ENCODE measurements at places on chromosomes 4 and X.

DNA sequence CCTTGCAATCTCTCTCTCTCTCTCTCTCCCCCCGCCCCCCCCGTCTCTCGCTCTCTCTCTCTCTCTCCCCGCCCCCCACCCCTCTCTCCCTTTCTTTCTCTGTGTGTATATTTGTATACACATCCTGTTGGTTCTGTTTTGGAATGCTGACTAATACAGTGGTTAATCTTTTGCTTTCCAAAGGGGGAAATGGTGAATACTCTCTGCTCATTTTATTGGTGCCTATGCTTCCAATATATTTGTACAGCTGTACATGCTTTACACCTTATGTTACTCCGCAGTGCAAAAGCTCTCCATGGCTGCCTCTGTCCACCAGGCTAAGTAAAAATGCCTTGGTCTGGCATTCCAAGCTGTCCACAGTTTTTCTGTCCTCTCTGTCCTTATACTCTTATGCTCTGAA is 158.8 kb downstream of the RBMX2 start:
- no peak for DNase-seq

- DNase-seq: no peak
Observed at GRCh38 chr4:25007598-25007997, 23.1 kb downstream of the LGI2 start.

DNA sequence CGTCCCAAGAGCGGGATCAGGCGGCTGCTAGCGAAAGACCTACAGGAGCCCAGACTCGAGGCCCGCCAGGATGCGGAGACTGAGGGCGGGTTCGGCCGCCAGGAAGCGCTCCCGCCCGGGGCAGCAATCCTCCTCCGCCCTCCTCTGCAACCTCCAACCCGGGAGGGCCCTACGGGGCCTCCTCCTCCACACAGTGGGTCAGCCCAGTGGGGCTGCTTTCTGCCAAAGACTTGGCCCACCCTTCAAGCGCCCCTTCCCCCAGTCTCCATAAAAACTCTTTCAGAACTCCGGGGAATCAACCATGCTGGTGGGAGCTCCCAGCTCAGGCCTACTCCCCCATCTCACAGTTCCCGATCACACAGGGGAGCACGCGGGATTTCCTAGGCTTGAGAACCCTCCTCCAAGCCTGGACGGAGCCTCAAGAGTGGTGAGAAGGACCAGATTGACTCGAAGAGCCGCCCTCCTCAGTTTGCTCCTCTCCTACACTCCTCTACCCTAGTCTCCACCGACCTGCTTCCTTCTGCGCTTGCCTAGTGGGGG is 77.5 kb downstream of the RLIM start:
- DNase-seq: no peak

DNA sequence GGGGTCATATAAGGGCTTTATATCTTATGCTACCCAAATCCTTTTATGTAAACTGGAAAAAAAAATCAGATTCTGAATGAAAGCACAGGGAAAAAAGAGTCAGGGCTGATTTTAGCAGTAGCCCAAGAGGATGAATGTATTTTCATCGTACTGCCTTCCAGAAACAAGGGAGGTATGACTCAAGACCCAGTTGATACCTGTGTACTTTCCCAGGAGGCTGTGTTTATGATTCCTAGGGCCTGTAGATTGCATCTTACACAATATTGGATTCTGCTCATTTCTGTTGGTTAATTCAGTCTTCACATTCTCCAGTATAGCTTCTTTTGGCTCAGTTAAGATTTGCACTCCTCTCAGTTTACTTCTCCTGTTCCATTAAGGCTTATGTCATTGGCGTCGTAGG is 127.9 kb upstream of the LIMCH1 start:
- DNase-seq: no peak

DNA sequence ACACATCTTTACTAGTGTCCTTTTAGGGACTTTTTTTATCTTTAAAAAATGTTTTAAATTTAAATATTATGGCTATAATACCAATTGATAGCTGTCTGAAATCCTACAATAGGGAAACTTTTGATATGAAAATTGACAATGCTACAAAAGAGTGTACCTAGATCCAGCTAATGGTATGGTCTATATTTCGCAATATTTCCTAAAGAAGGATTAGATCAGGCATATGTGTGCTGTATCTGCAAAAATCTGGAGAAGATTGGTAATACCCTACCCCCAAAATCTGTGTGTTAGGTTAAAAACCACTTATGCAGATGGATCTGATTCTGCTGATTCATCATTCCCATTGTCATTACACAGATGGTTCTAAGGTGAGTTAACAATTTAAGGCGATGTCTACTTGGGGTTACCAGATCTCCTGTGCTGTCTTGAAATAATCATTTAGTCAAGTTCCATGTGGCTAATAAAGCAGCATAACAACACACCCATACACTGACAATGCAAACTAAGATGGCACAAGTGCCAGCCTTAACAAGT is 137.1 kb downstream of the GASK1B start:
- no peak for DNase-seq

- DNase-seq: peak; percentile 2
Observed at GRCh38 chrX:3712051-3712869, 1.2 kb downstream of the PRKX start.
